Kidney epithelial cell (primary cell): ENCODE measurements at places on chromosomes 13 and 19. TPM values are rescaled to one million over a fixed set of nuclear protein-coding genes. Genes with fewer than 3 reads are reported as not detected.

GRCh38 chr13:112958127-112958989 is 10.7 kb upstream of the MCF2L start:
- no peak for DNase-seq

The PPM1N gene
- total RNA-seq: 0.48 TPM in 1 of 2 replicates, not detected in the other

GRCh38 chr19:38701455-38702063 is 42.7 kb downstream of the CAPN12 start:
- no peak for DNase-seq

DNA sequence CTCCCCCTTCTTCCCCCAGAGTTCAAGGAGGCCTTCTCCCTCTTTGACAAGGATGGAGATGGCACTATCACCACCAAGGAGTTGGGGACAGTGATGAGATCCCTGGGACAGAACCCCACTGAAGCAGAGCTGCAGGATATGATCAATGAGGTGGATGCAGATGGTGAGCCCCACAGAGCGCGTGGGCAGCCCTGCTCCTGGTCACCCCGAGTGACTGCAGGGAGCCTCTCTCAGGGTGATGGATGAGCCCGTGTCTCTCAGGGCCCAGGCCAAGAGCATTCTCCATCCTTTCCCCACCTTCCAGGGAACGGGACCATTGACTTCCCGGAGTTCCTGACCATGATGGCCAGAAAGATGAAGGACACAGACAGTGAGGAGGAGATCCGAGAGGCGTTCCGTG is 7.0 kb downstream of the CALM3 start:
- DNase-seq: no peak

The PGLYRP2 gene
- total RNA-seq: not detected in 2 replicates

GRCh38 chr13:110869805-110870706 is 44.8 kb downstream of the ANKRD10 start:
- DNase-seq: peak; percentile 100

The FUT3 gene
- 8.8 and 9.1 TPM in 2 replicates for total RNA-seq

- no peak for DNase-seq
These were observed 205.7 kb downstream of the KCNRG start for GRCh38 chr13:50220938-50221337.

DNA sequence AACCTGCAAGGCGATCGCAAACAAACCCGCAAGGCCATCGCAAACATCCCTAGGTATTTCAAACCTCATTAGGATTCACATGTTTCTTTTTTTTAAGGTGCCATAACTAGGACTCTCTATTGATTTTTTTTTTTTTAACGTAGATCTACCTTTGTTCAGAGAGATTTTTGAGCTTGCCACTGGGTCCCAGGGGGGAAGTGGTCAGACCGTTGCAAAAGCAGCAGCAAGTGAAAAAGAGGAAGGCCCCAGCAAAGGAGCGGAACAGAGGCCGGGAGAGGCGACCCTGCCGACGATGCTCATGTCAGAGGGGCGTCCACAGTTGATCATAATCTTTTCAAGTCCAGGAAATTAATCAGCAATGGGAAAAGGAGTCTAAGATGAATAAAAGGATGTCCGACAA is 32.7 kb upstream of the FLT1 start:
- DNase-seq: no peak

The YJEFN3 gene
- 2.1 and 4.3 TPM in 2 replicates for total RNA-seq

DNA sequence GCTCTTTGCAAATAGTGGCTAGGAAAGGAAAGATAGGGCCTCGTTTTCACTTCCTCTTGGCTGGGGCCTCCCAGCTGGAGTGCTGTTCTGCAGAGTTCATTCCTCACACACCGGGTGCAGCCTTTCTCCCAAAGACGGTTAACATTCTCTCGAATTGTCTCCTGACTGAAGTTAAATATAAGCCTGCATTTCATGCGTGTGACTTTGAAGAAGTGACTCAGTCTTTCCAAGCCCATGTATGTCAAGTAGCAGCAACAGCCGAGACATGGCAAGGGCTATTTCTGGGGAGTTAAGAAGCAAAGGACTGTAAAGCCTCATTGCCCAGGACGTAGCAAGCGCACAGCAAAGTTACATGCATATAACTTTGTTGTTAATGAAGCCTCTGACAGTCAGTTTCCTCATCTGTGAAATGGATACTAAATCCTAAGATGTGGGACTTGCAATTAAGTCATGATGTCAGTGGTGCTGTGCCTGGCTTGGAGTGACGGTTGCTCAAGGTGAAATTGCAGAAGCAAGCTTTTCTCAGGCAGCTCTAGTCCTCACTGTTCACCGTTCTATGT is 502.4 kb downstream of the MYO16 start:
- DNase-seq: no peak

DNA sequence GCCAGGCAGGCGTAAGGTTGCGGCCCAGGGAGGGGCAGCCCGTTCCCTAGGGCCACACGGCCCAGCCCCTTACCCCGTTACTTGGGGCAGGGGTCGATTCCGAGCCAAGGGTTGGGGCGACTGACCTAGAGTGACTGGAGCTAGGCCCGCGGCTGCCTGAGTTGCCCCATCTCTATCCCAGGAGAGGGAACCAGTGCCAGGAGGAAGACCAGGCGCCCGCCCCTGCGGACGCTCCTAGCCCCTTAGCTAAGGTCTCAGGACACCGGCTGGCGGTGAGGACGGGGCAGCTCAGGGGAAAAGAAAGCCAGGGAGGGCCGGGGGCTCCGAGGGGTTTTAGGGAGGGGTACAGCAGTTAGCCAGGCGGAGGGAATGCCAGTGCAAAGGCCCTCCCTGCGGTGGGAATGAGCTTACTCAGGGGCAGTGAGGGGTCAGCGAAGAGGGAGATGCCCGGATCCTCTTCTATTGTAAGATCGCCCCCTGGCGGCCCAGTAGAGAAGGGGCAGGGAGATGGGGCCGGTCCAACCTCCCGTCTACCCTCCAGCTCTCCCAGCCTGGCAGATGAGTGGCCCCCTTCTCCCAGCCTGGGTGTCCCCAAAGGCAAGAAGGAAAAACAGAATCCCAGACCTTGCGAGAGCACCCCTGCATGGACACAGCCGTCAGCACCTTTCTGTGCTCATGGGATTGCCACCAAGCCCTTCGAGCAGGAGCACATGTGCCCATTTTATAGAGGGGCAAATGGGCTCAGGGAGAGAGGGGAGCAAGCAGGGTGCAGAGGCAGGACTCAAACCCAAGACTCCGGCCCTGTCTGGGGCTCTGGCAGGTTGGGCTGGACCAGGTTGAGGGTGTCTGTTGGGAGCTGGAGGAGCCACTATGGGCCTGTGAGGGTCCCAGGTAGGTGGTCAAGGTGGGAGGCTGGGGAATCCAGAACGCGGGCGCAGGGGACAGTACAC is 16.3 kb downstream of the CILP2 start:
- DNase-seq: no peak

DNA sequence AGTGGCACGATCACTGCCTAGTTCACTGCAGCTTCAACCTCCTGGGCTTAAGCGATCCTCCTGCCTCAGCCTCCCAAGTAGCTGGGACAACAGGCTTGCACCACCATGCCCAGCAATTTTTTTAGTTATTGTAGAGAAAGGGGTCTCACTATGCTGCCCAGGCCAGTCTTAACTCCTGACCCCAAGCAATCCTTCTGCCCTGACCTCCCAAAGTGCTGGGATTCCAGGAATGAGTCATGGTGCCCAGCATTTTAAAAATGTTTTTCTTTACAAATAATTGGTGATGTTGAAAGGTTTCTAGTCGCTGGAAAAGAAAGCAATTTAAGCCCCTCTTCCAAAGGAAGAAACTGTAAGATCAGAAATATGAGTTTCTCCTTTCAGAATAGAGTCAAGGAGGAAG is 19.4 kb downstream of the DYRK1B start:
- no peak for DNase-seq

The CACNG8 gene
- under 0.01 TPM in 1 of 2 replicates, not detected in the other for total RNA-seq

GRCh38 chr13:40494513-40494912 is 171.9 kb downstream of the FOXO1 start:
- DNase-seq: no peak

DNA sequence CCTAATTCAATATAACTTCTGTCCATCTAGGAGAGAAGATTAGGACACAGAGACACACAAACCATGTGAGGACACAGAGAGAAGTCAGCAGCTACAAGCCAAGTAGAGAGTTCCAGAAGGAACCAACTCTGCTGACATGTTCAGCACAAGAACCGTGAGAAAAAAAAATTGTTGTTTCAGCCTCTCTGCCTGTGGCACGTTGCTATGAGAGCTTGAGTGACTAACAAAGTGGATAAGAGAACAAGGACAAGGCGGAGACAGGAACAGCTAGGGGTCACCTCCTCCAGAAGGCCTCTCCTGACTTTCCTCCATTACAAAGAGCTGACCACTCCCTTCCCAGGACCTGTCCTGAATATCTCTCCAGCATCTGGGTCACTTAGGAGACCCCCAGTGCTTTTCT is 5.6 kb upstream of the SIGLEC12 start:
- DNase-seq: no peak

GRCh38 chr13:26967119-26968038 is 204.2 kb downstream of the USP12 start:
- DNase-seq: no peak

The ZNF571 gene
- 2.7 and 3.3 TPM in 2 replicates for total RNA-seq

DNA sequence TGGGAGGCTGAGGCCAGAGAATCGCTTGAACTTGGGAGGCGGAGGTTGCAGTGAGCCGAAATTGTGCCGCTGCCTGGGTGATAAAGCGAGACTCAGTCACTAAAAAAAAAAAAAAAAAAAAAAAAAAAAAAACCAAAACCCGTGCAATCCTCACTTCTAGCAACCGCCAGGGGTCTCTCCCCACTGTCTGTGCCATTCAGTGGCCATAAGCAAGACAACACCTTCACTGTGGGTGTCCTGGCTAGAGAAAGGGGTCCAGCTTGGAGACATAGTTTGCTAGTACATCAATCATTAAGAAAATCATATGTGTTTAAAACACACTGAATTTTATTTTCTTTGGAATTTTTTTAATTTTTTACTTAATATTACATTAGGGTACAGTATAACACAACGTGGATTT is 68.2 kb downstream of the RASL11A start:
- no peak for DNase-seq

- DNase-seq: no peak
These were observed 3.6 kb upstream of the SULT2B1 start for GRCh38 chr19:48548253-48548911.

The LAMP1 gene
- total RNA-seq: 273 and 317 TPM in 2 replicates

GRCh38 chr19:10110076-10110971 is 1.2 kb upstream of the P2RY11 start:
- no peak for DNase-seq

- no peak for DNase-seq
These were observed 3.9 kb upstream of the ATP11A start for GRCh38 chr13:112685896-112686295.

The COMP gene
- total RNA-seq: not detected in 2 replicates

The TMEM150B gene
- not detected in 2 replicates for total RNA-seq
